ENCODE measurements at places on chromosomes 6 and 20.

- peak; percentile 23 for DNase-seq
Measured at GRCh38 chr6:41846666-41847237, 48.4 kb downstream of the USP49 start.

GRCh38 chr20:49697071-49697470 lies 16.6 kb downstream of the B4GALT5 start:
- DNase-seq: no peak

- DNase-seq: no peak
Measured at GRCh38 chr6:4981761-4982160, 22.1 kb downstream of the RPP40 start.

- peak; percentile 57 for DNase-seq
Measured at GRCh38 chr6:27553123-27553904, 80.4 kb upstream of the ZNF184 start.

Data from NT2/D1 (cell line).